Large intestine (tissue), 12 donors: ENCODE measurements at places on chromosomes 7 and 10. TPM values are rescaled to one million over a fixed set of nuclear protein-coding genes. Genes with fewer than 3 reads are reported as not detected.

DNA sequence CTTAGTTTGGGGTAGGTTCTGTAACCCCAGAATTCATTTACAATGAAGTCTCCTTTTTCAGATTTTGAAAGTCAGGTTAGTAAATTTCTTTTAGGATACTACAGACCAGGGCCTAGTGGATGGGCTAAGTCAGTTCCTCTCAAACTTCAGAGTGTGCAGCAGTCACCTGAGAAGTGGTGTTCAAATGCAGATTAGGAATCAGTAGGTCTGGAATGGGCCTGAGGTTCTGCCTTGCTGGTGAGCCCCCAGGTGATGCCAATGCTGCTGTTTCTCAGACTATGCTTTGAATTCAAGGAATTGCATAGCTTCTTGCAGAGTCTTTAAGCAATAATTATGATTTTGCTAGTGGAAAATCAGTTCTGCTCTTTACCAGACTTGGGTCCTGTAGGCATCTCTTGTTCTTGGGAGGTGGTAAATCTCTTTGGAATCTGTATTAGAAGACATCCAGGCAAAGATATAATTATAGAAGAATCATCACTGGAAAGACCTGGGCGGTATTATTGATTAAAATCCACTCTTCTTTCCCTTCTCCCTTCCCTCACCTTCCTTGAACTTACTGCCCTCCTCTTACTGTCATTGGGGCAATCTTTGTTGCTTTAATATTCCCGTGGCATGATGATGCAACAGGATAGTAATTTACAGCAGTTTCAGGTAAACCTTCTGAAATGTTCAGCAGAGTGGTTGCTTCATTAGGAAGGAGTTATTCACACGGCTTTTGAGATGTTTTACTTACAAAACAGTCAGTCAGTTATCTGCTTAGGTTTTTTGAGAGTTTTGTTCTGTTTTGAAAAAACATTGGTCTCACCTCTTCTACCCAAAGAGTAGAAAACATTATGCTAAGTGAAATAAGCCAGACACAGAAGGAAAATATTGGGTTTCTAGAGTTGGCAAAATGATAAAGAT, 87.2 kb downstream of the NRF1 start:
- DNase-seq = peak; percentile 33

DNA sequence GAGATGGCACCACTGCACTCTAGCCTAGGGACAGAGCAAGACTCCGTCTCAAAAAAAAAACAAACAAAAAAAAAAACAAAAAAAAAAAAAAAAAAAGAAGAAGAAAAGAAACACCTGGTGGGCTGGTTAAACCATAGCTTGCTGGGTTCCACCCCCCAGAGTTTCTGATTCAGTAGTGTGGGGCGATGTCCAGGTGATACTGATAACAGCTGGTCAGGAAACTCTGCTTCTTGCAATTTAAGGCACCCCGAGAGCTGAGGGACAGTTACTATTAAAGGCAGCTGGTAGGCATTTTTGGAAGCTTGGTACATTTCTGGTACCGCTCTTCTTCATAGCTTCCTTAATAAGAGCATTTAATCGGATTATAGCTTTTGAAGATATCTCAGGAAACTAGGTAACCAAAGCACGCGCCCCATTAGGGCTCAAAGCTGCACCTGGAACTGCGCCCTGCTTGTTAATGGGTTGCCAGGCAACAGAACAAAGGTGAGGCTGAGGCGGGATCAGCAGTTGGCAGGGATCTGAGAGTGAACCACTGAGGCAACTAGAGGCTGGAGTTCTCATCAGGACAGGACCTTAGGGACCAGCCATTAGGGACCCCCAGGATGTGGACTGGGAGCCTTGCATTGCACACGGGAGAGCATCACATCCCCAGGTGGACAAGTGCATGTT, 6.5 kb upstream of the SDK1 start:
- peak; percentile 82 for DNase-seq

GRCh38 chr7:7830122-7830878, 111.9 kb upstream of the RPA3 start:
- DNase-seq = no peak

DNA sequence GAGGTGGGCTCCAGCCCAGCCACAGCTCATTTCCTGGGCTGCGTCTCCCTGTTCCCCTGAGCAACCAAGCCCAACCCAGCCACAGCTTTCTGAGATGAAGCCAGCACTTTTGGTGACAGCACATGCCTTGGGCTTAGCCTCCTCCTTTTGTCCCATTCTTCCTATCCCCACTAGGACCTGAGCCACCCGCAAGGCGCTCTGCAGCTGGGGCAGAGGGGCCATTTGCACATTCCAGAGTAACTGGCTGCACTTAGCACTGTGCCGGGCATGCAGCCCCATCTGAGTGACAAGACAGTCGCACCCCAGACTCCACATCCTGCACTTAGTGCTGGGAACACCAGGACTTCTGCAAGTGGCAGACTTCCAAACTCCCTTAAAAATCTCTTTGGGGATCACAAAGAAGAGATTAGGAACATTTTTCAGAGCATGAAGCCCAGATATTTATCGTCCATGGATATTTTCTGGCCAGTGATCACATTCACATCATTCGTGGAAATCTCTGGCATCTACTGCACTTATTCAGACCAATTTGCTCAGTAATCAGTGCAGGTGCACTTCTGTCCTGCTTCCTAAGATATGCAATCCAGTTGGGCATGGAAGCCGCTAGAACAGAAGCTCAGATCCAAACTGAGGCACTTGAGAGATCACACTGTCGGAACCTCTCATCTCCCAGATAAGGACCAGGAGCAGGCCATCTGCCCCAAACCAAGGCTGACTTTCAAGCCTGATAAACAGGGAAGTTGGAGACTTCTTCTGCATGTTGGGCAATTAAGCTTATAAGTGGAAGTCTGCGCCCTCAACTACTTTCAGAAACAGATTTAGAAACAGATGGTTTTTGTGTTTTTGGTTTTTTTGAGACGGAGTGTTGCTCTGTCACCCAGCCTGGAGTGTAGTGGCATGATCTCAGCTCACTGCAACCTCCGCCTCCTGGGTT, 26.4 kb downstream of the CHST15 start:
- no peak for DNase-seq

DNA sequence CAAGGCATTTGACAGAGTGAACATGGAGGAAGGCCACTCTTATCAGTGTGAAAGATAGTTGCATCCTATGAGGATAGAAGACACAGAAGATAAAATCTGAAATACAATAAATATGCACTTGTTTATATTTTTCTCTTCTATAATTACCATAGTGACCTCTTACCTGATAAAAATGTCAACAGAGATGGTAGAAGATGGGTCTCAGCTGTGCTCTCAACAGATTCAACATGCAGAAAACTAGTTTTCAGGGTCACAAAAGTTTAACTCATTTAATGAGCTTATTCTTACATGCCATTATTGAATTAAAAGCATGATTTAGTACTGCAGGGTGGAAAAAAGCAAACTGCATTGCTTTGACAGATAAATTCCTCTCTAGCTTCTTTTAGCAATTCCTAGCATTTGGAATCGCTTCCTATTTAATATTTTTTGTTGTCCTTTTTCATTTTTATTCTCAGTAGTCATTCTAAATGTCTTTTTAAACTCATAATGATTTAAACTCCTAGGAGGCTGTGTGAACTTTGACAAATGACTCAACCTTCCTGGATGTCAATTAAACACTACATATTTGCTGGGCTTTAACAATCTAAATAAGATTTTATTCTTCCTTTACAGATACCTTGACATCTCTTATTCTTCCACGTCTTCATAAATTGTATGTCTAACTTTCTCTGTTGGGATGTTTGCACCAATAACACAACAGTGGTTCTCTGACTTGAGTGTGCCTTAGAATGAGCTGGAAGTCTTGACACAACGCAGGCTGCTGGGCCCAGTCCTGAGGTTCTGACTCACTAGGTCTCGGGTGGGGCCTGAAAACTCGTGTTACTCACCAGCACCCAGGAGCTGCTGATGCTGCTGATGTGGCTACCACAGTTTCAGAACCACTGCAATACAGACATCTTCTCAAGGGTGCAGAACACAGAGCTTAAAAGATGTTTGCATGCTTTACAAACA, 565.5 kb upstream of the IGFBP3 start:
- no peak for DNase-seq

DNA sequence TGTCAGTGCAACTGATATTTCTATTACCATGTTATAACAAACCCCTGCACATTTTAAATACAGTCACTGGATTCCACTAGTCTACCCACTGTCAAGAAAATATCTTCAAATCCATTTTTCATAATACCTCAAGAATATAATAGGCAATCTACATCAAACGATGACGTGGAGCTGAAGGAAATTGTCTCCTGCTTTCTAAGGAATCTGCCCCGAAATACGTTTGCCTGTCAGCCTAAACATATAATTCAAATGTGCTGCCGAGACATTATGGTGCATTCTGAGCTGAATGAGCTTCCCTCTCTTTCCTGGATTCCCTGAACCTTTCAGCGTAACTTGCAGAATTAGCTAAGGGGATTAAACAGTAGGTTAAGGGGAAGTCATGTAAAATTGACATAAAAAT, 306.8 kb downstream of the SORCS1 start:
- DNase-seq = no peak

DNA sequence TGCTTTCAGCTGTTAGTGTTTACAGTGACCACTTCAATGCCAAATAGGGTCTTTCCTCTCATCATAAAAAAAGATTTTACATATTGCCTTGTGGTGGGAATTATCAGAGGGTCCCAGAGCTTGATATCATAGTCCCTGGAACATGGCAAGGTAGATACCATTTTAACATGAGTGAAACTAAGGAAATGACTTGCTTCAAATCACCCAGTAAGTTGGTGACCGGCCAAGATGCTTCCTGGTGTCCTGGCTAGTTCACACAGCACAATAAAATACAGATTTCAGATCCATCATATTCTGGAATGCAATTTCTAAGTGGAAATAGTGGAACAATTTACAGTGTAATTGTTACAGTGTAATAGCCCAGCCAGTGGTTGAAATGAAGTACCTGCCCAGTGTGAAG, 36.6 kb downstream of the CNNM1 start:
- no peak for DNase-seq

- no peak for DNase-seq
These were observed 51.0 kb upstream of the INPP5A start for GRCh38 chr10:132486539-132487121.

DNA sequence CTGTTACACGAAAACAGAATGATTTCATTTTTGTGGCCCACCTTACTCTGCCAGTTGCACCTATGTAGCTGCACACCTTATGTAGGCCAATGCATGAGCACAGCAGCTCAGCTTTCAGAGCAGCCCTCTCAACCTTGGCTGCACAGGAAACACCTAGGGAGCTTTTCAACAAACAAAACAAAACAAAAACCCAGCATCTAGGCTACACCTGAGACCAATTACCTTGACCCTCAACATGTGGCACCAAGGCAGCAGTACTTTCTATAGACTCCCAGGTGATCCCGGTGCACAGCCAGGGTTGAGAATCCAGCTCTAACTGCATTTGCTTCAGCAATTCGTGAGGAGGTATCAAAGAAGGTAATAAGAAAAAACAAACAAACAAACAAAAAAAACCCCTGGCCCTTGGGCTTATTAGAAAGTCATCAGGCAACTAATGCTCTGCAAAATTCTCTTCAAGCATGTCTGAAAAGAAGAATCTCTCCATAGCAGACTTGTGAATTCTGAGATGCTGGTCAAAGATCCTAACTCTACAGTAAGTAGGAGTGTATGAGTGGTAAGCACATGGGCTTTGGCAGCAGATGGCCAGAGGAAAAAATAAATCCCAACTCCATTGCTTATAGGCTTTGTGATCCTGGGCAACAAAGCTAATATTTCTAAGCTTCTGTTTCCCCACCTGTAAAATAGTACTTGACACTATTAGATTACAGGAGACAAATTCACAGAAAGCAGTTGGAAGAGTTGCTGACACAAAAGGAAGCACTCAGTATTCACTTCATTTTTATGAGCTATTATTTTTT, 113.4 kb upstream of the NOBOX start:
- DNase-seq = no peak

- no peak for DNase-seq
These were observed 148.0 kb downstream of the GALNT11 start for GRCh38 chr7:152173372-152174070.

DNA sequence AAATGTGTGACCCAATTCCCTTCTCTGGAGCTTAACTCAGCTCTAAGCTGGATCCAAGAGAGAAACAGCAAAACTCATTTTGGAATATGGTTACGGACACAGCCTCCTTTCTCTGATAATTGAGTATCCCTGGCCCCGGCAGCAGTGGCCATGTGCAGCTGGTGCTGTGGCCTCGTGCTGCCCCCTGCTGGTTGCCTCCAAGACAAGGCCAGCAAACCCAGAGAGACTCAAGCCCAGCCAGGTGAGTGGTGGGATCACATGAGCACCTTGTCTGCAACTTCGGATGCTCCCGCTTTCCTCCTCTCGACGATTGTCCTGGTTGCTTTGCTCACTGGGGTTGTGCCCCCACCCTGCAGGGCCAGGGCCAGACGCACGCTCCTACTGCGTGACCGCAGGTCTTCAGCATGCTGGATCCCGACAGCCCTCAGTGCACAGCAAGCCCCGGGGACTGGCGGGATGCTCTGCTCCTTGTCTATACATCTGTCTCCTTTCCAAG, 19.4 kb downstream of the SFTPD start:
- peak; percentile 45 for DNase-seq

DNA sequence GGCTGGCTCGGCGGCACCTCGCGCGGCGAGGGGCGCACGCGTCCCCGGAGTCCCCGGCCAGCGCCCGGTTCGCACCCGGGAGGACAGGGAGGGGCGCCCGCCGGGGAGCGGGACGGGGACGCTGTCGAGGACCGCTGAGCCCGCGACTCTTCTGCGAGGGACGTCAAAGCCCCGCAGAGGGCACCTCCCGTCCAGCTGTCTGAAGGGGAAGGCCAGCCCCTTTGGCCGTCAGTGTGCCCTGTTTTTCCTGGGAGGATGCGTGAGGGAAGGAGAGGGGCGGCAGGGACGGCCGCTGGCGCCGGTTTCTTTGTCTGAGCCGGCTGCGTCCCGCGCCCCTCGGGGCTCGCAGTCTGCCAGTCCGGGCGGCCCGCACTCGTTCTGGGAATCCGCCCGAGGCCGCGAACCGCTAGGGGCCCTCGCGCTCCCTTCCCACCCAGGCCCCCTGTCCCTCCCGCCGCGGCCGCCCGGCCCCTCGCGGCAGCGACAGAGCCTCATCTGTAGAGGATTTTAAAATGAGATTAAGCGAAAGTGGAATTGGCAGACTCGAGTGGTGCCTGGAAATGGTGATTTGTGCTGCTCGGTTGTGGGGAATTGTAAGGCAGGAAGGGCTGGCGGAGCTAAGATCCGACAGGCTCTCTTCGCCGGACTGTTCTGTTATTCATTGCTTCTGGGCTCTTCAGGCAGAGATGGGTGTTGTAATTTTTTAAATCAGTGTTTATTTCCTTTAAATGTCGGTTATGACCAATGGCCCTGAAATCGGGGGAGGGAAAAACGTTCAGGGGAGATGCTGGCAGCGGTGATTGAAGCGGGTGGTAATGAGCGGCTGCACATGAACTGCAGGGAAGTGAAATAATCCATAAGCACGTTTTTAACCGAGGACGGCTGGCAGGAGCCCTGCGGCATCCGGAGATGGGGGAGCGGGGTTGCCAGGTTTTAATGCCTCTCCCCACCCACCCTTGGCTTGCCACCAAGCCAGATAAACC, 618 bp upstream of the RELN start:
- no peak for DNase-seq

Gene LRRTM3
- polyA plus RNA-seq = 1.4 TPM

Gene SLC13A1
- polyA plus RNA-seq = 1.7 TPM

Gene SEPTIN14
- polyA plus RNA-seq = not detected
